Body of pancreas (tissue), 4 donors: ENCODE measurements at places on chromosomes 6 and 20. TPM values are rescaled to one million over a fixed set of nuclear protein-coding genes. Genes with fewer than 3 reads are reported as not detected.

DNA sequence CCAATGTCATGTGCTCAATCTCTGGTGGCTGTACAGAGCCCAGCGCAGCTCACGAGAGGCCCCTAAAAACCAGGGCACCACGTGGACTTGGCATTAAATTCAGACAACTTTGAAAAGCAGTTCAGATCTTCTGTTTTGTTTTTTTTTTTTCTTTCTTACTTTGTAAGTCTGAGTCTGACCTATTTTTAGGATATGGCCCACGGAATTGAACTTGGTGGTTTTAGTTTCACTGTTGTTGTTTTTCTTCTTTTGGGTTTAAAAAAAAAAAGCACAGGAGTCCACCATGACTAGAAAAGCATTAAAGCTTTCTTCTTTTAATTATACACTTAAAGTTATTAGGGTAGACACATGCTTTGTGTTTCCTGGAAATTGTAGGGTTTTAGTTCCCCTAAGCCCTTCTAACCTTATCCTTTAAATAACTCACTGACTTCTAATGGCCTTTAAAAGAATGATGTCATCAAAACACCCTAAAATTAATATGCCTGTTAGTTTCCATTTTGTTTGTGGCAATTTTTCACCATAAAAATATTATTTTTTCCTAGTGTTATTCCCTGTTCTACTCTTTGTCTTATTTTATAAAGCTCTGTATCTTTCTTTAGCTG lies 48.5 kb upstream of the CCN2 start:
- H3K4me3 ChIP-seq, result no peak overlapping the region
- no peak overlapping the region for H3K27ac ChIP-seq
- no peak for DNase-seq
- no peaks in the 10 kb centered on the region for H3K27me3 ChIP-seq
- no peaks in the 10 kb centered on the region for H3K36me3 ChIP-seq

GRCh38 chr20:58646703-58647102 lies 4.4 kb upstream of the STX16 start:
- no peaks in the 10 kb centered on the region for H3K36me3 ChIP-seq
- H3K27ac ChIP-seq, result no peak overlapping the region
- no peak for DNase-seq
- H3K4me1 ChIP-seq, result peaks cover 14% of the 10 kb centered on the region
- no peaks in the 10 kb centered on the region for H3K27me3 ChIP-seq

- H3K4me1 ChIP-seq, result peaks cover 15% of the 10 kb centered on the region
- DNase-seq, result peak; percentile 83
- H3K27ac ChIP-seq, result peak overlapping the region; percentile 5
- H3K27me3 ChIP-seq, result no peaks in the 10 kb centered on the region
- H3K4me3 ChIP-seq, result no peak overlapping the region
Measured at GRCh38 chr6:134007077-134007476, 45.3 kb downstream of the SLC2A12 start.

GRCh38 chr20:7841971-7842310 lies 98.3 kb downstream of the HAO1 start:
- no peak overlapping the region for H3K4me3 ChIP-seq
- no peaks in the 10 kb centered on the region for H3K36me3 ChIP-seq
- H3K27ac ChIP-seq, result no peak overlapping the region

DNA sequence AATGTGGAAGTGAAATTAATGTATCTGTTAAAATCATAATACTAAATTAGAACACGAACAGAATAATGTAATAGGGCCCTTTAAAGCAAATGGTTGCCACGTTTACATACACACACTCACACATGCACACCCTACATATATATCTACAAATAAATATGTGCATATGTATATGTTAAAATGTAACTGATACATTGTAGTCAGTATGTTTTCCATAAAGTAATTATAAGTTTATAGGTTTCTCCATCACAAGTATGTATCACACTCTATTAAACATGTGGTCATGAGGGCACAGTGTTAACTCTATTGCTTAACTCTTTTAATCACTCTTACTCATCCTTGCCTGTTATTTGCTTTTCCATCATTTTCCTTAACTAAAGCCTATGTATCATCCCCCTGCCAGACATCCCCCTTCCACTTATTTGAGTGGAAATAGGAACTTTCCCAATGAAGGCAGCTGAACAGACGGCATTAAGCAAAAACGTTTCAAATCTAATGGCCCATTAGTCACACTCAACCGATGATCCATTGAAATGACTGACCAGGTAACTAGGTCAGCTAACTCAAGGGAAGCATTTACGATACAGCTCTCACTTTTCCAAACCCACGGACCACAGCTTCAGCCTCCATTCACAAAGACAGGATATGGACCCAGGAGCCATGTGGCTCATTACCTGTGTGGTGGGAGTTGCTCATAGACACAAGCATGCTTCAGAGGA lies 89.3 kb downstream of the HAO1 start:
- no peak overlapping the region for H3K27ac ChIP-seq
- no peak for DNase-seq
- H3K36me3 ChIP-seq, result no peaks in the 10 kb centered on the region
- H3K4me1 ChIP-seq, result no peaks in the 10 kb centered on the region
- H3K27me3 ChIP-seq, result no peaks in the 10 kb centered on the region
- no peak overlapping the region for H3K4me3 ChIP-seq

DNA sequence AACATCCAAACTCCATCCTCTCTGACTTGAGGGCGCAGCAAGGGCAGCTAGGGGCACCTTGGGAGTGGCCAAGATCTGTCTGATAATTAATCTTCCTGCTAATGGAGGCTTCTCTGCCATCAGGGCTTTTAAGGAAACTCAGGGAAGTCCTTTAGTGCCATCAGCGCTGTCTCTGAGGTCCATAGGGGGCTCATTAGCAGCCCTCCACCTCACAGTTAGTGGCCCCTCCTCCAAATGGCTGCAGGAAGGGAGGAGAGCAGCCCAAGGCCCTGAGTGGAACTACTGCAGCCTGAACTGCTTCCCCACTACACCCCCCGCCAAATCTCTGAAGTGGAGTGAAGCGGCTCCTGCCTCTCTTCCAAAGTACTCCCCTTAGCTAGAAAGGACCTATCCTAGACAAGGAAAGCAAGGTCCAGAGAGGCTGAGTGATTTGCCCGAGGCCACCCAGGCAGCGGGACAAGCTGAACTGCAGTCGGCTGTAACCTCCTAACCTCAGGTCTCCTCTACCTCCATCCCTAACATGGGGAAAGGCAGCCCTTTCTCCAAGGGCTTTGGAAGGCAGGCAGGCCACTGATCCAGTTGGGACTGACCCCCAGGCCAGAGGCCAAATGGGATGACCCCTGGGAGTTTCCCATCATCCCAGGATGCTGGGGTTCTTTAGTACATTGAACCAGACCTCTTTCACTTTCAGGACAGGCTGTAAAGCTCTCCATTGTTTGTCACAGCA lies 39.5 kb upstream of the ZFAND3 start:
- H3K27ac ChIP-seq, result no peak overlapping the region
- no peak for DNase-seq
- H3K4me3 ChIP-seq, result no peak overlapping the region
- H3K36me3 ChIP-seq, result no peaks in the 10 kb centered on the region

DNA sequence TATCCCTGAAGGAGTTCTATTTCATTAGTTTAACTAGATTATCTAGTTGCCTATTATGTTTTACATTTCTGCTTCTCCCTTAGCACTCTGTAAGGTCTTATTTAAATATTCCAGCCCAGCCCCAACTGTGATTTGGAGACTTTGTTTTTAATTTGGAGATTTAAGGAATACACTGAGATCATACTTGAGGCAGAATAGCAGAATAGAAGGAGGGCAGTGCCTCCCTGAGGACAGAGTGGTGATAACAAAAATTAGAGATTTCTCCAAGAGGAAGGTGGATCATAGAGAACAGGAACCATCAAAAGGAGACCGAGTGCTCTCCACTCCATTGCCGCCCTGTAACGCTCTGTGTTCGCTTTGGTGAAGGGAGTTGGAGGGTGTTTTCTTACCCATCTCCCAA lies 14.8 kb upstream of the CD164 start:
- no peak overlapping the region for H3K27ac ChIP-seq
- no peaks in the 10 kb centered on the region for H3K36me3 ChIP-seq
- no peak overlapping the region for H3K4me3 ChIP-seq
- no peaks in the 10 kb centered on the region for H3K4me1 ChIP-seq

DNA sequence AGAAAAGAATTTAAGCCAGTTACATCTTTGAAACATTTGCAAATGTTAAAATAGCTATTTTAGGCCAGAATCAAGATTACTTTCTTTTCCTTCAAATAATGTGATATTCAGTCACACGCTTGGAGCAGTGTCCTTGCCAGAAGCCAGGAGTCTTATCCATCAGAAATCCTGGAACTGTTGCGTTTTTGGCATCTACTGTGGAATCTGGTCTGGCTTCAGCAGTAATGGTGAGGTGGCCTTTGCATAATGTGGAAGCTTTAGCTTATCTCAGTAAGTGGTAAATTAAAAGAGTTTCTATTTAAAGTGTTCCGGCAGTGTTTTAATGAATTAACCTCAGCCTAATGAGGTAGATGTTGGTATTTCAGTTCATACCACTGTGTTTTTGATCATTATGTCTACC lies 97.6 kb downstream of the FIG4 start:
- no peak overlapping the region for H3K4me3 ChIP-seq
- H3K27me3 ChIP-seq, result no peaks in the 10 kb centered on the region
- H3K27ac ChIP-seq, result no peak overlapping the region
- DNase-seq, result no peak
- H3K36me3 ChIP-seq, result no peaks in the 10 kb centered on the region
- H3K4me1 ChIP-seq, result peaks cover 4% of the 10 kb centered on the region

DNA sequence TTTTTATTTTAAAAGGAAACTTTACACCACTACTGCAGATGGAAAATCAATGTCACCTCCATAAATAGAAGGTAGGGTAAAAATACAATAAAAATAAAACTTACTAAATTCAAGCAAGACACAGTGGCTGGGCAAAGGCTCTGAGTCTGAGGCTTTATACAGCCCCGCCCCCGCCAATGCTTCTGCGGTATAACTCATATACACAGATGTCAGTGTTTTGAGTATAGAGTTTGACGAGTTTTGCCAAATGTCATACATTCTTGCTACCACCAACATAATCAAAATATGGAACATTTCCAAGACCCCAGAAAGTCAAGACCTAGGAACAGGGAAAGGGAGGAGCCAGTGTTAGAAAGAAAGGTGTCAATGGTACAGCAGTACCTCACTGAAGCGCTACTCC lies 12.8 kb downstream of the NFATC2 start:
- no peaks in the 10 kb centered on the region for H3K36me3 ChIP-seq
- H3K4me3 ChIP-seq, result no peak overlapping the region
- H3K4me1 ChIP-seq, result peaks cover 10% of the 10 kb centered on the region
- H3K27ac ChIP-seq, result no peak overlapping the region
- no peak for DNase-seq

Gene SLC17A2
- total RNA-seq, result not detected

Gene MBOAT1
- 10.1 TPM for total RNA-seq
